ENCODE measurements at places on chromosomes 11 and 22. TPM values are rescaled to one million over a fixed set of nuclear protein-coding genes. Genes with fewer than 3 reads are reported as not detected.

DNA sequence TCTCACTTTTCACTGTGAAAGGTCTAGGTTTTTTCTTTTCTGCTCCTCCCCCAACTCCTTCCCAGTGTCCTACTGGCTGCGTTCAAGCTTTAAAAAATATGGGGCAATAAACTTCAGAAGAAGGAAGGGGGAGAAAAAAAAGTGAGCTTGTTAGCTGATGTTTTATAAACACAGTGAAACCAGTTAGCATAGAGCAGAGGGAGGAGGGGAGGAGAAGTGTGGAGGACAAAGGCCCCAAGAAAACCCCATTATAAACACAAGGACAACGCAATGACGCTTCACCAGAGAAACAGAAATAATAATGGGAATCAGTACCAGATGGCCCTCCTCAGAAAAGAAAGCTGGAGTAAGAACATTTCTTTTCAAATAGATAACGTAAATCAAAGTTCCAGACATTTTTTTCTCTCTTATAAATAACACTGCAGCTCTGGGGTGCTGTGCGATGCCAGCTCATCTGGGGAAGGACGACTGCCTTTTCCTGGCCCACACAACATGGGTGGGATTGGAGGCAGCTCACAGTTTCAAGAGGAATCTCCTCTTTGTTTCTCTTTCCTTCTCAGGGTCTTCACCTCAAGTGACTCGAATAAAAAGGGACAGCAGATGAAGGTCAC, 235.4 kb upstream of the NARS2 start:
- no peak overlapping the region for H3K4me3 ChIP-seq
- H3K27me3 ChIP-seq, result no peaks in the 10 kb centered on the region
- no peaks in the 10 kb centered on the region for H3K36me3 ChIP-seq
- H3K4me1 ChIP-seq, result peaks cover 15% of the 10 kb centered on the region

DNA sequence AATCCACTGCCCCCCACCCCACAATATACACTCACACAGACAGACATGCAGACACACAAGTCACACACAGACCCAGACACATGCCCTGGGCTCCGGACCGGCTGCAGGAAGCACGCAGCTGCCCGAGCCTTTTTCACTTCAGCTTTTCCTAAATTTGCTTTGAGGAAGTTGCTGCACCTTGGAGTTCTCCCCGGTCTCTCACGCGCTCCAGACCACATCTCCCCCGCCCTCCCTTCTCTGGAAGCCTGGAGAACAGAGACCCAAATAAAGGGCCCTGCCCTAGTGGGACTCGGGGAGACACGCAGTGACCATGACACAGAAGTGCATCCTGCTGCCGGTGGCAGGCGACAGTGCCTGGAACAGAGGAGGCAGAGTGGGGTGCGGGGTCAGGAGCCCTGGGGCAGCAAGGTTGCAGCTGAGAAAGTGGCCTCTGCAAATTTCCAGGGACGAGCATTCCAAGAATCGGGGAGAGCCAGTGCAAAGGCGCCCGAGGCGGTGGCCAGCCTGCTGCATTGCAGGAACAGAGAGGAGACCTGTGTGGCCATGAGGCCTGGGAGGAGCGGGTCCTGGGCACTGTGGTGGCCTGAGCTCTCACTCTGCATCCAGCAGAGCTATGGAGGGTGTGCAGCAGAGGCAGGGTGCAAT, 19.1 kb downstream of the RPL3 start:
- no peak for DNase-seq
- no peak overlapping the region for H3K27ac ChIP-seq
- H3K27me3 ChIP-seq, result no peaks in the 10 kb centered on the region
- H3K4me1 ChIP-seq, result peaks cover 24% of the 10 kb centered on the region
- no peaks in the 10 kb centered on the region for H3K36me3 ChIP-seq

The GDPD4 gene
- total RNA-seq, result not detected

The ADAMTS8 gene
- total RNA-seq, result 15.5 TPM

The MAP6 gene
- total RNA-seq, result 0.94 TPM

The GAB4 gene
- 0.94 TPM for total RNA-seq

All from H1 (cell line).